Fibroblast of skin of right quadriceps (primary cell): ENCODE measurements at places on chromosomes 2 and 18.

- peak; percentile 47 for DNase-seq
These were observed 66.7 kb downstream of the PDE1A start for GRCh38 chr2:182359990-182360662.

GRCh38 chr2:188631037-188631809, 339.5 kb downstream of the GULP1 start:
- DNase-seq = no peak

GRCh38 chr2:45134726-45135125, 125.5 kb upstream of the SIX2 start:
- no peak for DNase-seq

GRCh38 chr2:142445551-142446072, 314.8 kb upstream of the LRP1B start:
- no peak for DNase-seq

DNA sequence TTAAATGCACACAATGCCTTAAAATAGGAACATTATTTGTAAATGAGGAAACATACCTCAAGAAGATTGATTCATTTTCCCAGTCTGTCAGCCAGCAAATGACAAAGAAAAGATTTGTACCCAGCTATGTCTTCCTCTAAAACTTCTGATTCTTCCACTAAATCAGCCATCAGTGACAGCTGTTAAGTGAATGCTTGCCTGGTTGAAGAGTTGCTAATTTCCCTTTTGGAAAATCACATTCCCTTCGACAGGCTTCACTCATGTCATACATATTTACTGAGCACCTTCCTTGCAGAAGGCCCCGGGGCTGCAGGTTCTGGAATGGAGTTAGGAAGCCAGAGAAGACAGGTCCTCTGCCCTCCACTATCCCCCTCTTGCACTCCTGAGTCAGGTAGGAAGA, 112.0 kb upstream of the SLC66A3 start:
- DNase-seq = no peak

- DNase-seq = no peak
These were observed 20.5 kb upstream of the SLC40A1 start for GRCh38 chr2:189601043-189601442.

GRCh38 chr2:24461685-24462084, 29.4 kb upstream of the NCOA1 start:
- no peak for DNase-seq

DNA sequence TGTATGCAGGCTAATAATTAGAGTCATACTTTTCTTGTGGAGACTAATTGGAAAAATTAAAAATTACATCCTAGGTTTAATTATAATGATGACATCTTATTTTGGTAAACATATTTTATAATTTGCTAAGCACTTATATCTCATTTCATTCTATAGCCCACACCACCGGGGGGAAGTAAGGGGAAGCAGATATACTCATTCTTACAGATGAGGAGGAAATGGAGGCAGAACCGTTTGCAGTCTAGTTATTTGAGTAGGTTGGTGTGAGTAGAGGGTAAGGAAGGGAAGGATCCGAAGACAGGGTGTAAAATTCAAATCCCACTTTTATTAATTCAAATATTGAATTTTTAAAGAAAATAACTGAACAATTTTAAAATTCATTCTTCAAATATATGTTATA, 3.7 kb downstream of the ITGAV start:
- DNase-seq = no peak

- peak; percentile 98 for DNase-seq
These were observed 26.6 kb upstream of the MAP3K20 start for GRCh38 chr2:173048897-173049661.

DNA sequence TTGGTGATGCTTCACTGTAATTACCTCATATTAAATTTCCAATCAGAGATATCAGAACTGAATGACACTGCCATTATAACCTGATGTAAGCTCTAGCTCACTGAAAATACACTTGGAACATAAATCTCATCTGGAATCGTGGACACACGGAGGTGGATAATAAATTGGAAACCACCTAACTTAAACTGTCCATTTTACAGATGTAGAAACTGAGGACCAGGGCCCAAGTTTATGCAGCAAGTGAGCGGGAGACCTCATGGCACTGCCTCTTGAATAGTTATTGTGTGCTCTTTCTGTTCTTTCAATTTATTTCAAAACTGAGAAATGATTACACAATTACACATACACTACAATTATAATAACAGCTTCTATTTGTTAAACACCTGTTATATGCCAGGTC, 20.8 kb downstream of the CCDC68 start:
- DNase-seq = no peak

- DNase-seq = no peak
These were observed 51.0 kb upstream of the KCNG2 start for GRCh38 chr18:79746730-79747129.

DNA sequence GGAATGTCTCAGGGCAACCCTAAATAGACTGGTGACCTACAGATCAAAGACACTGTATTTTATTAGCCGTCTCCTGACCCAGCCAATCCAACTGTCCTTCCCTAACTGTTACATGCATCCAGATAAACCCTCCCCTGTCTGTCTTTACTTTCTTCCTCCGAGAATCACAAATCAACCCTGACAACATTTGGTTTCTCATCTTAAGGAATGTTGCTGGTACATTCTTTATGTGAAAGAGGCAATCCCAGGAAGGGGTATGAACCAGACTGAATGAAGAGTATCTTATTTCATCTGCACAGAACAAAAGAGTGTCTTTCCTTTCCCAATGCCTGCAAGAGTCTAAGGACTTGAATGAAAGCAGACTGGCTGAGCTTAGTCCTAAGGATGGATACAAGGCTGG, 113.9 kb upstream of the LTBP1 start:
- DNase-seq = peak; percentile 84

GRCh38 chr2:21590026-21590690, 466.4 kb downstream of the TDRD15 start:
- DNase-seq = no peak

DNA sequence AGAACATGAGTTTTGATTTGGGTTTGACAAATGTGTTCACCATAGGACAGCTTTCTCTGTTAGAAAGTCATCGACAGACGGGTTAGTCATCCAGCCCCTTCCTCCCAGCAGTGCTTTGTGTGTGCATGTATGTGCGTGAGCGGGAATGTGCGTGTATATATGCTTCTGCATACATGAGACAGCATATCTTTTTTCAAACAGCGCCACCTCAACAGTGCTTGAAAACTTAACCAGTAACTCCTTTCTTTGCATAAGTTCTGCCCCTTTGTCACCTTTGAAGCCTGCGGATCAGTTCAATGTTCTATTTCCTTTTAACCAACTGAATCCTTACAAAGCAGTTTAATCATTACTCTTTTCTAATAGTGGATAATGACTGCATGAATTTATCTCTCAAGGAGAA, 351.4 kb downstream of the LPIN1 start:
- DNase-seq = no peak

DNA sequence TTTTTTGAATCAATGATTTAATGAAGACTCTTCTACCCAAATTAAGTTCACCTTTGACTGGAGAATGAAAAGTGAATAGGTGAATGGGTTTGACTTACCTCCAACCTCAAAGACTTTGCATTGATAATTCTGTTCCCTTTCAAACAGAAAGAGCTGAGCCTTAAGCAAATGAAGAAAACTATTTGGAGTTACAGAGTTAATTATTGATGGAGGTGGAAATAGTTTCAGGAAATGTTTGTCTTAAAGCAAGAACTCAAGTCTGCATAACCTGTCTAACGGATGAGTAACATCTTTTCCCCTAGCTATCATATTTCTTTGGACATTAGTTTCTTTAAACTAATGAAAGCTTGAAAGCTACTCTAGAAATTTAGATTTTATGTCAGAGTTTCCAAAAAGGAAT, 166.5 kb downstream of the CERS6 start:
- DNase-seq = no peak

- DNase-seq = peak; percentile 31
These were observed 17.0 kb upstream of the CD8A start for GRCh38 chr2:86807468-86808275.

- DNase-seq = peak; percentile 38
These were observed 1.1 kb upstream of the PPP3R1 start for GRCh38 chr2:68253219-68254068.

DNA sequence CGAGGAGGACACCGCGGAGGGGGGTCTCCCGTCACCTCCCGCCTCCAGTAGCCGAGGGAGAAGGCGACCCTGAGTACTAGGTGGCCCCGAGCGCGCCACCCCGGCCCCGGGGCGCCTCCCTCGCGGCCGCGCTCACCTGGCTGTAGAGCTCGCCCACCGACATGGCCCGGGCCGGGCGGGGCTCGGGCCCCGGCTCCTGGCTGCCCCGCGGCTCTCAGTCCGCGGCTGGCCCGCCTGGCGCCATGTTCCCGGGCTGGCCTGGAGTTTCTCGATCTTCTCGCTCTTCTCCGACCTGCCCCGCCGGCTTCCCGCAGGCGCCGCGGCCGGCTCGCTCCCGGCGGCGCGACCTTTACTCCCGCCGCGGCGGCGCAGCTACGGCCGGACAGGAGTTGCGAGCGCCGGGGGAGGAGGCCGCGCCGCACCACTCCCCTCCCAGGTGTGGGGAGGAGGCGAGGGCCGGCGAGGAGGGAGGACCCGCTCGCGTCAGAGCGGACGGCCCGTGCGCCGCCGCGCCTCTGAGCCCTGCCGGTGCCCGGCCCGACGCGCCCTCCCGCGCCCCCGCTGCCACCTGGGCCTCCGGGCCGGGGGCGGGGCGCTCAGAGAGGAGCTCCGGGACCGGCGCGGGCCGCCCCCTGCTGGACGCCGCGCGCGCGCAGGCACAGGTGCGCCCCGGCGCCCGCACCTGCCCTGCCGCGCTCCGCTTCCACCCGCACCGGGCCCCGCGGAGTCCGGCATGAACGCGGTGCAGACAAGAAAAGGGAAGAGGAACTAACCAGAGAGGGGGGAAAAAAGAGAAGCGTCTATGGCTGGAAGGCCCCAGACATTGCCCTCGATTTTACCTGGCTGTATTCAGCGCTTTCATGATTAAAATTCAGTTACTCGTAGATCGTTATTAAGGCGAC, at the start of gene MYO5B:
Gene MYO5B, minus strand, starts transcription at position 517 of the 902 bp plus-strand sequence. Its CDS starts 354 bp downstream, at position 163.
- no peak for DNase-seq

DNA sequence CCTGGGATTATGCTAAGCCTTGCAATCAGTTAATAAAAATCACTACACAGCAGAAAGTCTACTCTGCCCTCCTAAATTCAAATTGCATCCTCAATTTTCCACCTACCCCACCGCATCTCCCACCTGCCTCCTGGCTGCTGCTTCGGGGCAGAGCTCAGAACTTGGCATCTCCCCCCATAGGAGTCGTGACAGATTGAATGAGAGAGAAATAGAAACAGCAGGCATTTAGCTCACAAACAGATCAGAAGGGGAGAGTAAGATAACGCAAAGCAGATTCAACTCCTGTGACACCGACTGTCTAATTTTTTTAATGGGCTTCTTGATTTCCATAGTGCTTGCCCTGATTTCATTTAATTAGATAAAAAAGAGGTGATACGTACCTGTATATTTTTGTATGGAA, 24.7 kb upstream of the LRRC30 start:
- DNase-seq = no peak

- DNase-seq = no peak
These were observed 62.7 kb upstream of the NFU1 start for GRCh38 chr2:69499966-69500365.

GRCh38 chr18:55012008-55012407, 52.7 kb upstream of the CCDC68 start:
- peak; percentile 79 for DNase-seq

GRCh38 chr18:24914171-24914525, 437.8 kb downstream of the ZNF521 start:
- DNase-seq = peak; percentile 8

- DNase-seq = no peak
These were observed 309.5 kb upstream of the CCDC68 start for GRCh38 chr18:55268628-55269275.

DNA sequence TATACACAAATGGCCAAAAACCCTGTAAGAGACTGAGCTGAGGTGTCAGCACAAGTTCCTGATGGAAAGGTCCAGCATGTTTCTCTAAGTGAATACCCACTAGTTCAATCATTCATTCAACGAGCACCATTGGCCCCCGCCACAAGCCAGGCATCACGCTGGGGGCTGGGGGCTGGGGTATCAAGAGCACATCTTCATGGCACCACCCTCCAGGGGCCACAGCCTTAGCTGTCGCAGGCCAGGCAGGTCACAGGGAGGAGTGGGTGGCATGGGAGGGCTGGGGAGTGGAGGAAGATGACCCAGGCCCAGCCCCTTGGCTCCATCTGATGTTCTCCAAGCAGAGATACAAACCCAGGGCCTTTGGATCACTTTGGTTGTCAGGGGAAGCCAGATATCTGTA, 97.9 kb downstream of the ACKR3 start:
- no peak for DNase-seq

DNA sequence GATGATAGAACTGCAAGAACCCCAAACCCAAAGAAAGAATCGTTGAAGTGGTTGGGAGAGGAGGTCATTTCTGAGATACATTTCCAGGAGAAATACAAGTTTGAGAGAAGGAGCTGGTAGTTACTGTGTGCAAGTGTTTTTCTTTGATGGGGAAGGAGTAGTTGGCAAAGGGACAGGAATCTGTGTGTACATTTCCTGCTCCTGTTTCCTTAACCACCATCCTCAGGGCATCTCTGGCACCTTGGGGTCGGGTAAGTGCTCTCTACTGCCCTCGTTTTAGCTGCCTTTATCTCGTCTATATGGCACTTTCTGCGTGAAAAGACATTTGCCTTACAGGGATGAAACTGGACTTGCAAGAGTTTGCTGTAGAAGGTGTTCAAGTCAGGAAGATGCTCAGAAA, 27.3 kb downstream of the CDC42EP3 start:
- no peak for DNase-seq

DNA sequence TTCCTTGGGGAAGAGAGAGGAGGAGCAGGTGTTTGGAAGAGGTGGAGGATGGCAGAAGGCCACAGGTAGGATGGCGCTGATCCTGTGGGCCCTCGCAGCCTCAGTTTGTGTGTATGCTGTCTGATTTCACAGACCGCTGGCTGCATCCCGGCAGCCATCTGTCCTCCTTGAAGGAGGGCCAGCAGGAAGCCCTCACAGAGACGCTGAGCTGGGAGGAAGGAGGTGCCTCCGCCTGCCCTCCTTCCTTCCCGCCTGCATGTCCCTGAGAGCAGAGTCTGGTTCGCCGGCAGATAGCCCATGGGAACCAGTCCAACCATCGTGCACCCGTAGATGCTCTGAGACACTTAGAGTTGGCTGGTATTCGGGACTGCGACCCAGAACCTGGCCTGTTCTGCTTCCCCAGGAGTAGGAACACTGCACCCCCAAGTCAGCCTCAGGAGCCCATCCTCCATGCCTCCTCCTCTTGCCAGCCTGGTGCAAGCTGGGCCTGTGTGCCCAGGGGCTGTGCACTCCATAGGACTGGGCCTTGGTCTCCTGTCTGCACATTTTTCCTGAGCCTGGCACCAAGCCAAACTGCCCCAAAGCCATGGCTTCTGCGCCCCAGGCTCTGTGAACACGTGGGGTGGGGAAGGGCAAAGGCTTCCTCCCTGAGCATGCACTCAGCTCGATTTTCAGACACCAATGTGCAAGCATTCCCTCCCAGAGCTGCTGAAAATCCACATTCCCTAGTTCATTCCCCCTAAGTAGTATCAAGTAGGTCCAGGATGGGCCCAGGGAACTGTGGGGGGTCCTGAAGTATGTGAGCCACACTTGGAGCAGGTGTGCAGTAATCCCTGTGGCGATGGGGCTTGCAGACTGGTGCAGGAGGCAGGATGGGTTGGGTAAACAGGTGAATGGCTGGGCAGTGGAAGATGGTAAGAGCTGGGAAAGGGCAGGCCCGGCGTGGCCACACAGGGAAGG, 115.6 kb downstream of the SEPTIN10 start:
- DNase-seq = no peak
